Stimulated activated CD4-positive, alpha-beta T cell treated with anti-CD3 and anti-CD28 coated beads, Interleukin-15, amount 100 ng/mL, for 1 hour (primary cell): ENCODE measurements at places on chromosomes 6 and 20.
A peak's percentile ranks its signal among the peaks of the same experiment; 100 is the strongest.

DNA sequence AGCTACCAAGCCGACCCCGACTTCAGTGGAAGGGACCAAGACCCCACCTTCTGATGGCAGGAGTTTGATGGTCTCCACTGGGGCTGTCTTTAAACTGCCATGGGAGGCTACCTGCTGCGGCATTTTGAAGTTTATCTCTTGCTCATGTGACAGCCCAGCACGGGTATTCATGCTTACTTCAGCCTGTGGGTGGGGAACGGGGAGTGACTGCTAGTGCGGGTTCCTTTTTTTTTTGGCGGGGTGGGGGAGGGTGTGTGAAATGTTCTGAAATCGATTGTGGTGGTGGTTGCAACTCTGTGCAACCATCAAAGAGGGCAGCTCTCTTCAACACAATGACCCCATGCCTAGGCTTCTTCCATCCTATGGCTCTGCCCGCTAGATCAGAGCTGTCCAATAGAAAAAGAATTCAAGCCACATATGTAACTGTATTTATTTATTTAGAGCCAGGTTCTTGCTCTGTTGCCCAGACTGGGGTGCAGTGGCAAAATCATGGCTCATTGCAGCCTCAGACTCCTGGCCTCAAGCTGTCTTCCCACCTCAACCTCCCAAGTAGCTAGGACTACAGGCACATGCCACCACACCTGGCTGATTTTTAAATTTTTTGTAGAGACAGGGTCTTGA, 53.7 kb downstream of the PPP1R16B start:
- no peak for DNase-seq

- peak; percentile 19 for DNase-seq
Measured at GRCh38 chr20:34129518-34130162, 17.6 kb upstream of the EIF2S2 start.

DNA sequence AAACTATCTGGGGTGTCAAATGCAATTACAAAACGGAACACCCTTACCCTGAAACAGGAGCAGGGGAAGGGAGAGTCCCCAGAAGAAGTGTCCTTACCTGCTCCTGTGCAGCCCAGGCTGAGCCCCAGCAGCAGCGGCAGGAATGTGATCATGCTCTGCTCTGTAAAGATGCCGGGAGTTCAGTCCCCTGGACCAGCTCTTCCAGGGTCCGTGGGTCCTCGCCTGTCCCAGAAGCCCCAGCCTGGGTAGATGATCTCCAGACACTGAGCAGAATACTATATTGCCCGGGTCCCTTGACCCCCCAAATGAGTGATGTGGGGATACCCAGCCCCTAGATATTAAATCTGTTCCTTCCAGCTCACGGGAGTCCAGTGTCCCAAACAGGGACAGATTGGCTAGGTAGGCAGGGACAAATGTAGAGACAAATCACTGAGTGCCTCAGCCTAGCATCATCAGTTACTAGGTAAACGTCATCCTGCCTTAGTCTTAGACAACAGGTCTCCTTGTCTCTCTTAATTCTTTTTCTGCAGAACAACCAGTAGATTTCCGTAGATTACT, at the start of gene HLA-DMB:
Gene HLA-DMB, minus strand, starts transcription at position 373 of the 558 bp plus-strand sequence. Its CDS starts 221 bp downstream, at position 152.
- no peak for DNase-seq

DNA sequence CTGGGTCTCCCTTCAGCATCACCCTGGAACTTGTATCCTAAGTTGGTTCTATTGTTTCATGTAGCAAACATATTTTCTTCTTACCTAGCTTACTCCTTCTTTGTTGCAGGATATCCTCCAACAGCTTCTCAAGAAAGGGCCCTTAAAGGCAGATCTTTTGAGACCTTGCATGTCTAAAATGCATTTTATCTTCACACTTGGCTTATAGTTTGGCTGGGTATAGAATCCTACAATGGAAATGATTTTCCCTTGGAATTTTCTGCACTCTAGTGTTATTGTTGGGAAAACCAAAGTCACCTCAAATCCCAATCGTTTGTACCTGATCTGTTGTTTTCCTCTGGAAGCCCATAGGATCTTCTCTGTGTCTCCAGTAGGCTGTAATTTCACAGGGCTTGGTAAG, 12.1 kb upstream of the TGM6 start:
- no peak for DNase-seq

DNA sequence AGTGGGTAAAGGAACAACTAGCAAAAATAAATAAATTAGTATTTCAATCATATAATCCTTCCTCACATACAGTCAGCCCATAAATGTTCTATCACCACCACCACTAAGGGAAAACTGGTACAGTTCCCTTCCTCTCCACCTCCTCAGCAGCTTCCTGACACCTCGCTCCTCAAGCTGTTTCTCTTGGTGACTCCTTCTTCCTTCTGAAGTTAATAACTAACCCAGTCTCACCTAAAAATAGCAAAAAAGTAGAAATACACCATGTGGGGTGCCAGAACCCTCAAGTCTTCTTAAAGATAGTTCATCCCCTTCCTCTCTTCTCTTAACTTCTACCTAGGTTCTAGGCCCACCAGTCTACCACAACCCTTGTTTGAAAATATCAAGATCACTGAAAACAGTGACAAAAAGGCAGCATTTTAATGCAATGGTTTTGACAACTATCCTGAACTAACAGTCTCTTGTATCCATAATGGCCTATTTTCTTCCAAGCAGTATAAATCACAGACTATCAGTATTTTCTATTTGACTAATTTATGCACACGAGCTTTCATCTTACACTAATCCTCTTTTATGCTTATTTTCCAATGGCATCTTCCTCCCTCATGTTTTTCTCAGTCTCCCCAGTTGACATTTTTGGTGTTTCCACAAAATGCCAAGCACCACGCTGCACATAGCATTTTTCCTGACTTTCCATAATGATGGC, 85.5 kb downstream of the KHDC1L start:
- no peak for DNase-seq

DNA sequence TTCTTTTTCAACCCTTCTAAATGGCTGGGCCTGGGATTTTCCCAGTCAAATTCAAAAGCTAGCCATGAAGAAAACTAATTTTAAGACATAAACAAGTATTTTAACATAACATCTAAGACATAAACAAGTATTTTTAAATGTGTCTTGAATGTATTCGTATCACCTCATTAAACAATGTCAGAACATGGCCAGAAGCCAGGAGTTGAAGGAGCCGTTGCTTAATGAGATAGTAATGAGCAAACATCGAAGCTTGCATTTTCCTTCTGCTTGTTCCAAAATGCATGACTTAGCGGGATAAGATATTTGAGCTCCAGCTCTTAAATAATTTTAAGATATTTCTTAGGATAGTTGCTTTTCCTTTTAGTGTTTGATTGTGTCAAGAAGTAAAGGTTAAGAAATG, 4.2 kb upstream of the RNF182 start:
- no peak for DNase-seq

- no peak for DNase-seq
Measured at GRCh38 chr6:156617376-156617775, 159.8 kb upstream of the ARID1B start.

GRCh38 chr20:36574366-36575135, 1.2 kb downstream of the TGIF2 start:
- DNase-seq, result peak; percentile 19

GRCh38 chr6:110528101-110528929, 51.9 kb upstream of the SLC22A16 start:
- no peak for DNase-seq

DNA sequence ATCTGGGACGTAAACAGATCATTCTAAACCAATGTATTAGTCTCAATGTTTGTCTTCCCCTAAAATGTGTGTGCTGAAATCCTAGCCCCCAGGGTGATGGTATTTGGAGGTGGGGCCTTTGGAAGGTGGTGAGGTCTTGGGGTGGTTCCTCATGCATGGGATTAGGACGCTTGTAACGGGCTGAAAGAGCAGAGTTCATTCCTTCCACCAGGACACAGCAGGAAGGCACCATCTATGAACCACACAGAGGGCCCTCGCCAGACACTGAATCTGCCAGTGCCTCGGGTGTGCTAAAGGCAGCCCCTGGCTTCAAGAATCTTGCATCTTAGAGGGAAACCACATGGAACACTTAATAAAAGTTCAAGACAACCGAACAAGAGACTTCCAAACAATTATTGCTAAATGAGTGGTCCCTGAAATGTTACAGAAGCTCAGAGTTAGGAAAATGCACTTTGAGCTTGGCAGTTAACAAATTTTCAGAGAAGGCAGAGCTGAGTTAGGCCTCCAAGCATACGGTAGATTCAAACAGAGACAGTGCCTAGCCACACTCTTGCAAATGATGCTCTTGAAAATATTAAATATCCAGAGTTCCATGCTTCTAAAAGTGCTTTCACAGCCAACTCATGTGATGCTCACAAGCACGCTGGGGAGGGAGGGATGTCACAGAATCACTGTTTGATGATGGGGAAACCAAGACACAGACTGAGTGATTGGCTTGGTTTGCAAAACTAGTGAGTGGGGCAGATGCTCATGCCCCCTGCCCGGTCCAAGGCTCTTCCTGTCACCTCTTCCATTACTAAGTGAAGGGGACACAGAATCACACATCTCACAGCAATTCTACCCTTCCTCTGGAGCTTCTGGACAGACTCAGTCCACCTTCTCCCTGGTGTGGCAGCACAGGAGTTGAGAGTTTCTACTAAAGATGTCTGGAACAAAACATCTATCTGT, 27.4 kb downstream of the TBC1D7 start:
- DNase-seq, result no peak
